Upper lobe of right lung (tissue), 1 donor: ENCODE measurements at places on chromosomes 2 and 18. TPM values are rescaled to one million over a fixed set of nuclear protein-coding genes. Genes with fewer than 3 reads are reported as not detected.

GRCh38 chr2:120804459-120804858 is 68.8 kb downstream of the GLI2 start:
- H3K4me3 ChIP-seq, result no peak overlapping the region
- H3K27ac ChIP-seq, result no peak overlapping the region
- DNase-seq, result no peak
- no peaks in the 10 kb centered on the region for H3K36me3 ChIP-seq
- peaks cover 10% of the 10 kb centered on the region for H3K4me1 ChIP-seq
- H3K27me3 ChIP-seq, result no peaks in the 10 kb centered on the region

DNA sequence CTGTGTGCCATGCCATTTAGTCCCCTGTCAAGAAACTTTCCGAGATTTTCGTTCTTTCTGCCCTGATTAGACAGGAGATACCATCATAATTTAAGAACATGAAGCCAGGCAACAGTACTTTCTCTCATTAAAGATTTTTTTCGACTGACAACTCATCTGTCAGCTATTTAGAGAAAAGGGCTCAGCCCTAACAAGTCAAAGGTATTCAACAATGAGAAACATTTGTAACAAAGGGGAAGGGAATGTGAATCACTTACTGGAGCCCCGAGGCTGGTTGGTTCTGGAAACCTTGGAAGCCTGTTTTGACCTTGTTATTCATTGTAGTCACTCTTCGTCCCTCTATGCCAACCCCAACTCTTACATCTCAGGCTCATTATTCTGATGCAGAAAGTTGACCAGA is 199.4 kb downstream of the SPP2 start:
- no peak overlapping the region for H3K27ac ChIP-seq
- H3K36me3 ChIP-seq, result no peaks in the 10 kb centered on the region
- no peaks in the 10 kb centered on the region for H3K4me1 ChIP-seq
- no peak for DNase-seq
- H3K27me3 ChIP-seq, result no peaks in the 10 kb centered on the region

- no peak for DNase-seq
- H3K27ac ChIP-seq, result no peak overlapping the region
- peaks cover 5% of the 10 kb centered on the region for H3K4me1 ChIP-seq
- no peaks in the 10 kb centered on the region for H3K36me3 ChIP-seq
These were observed 1.8 kb upstream of the FAM124B start for GRCh38 chr2:224403657-224404056.

GRCh38 chr18:67282796-67283195 is 233.7 kb downstream of the DSEL start:
- no peak overlapping the region for H3K27ac ChIP-seq
- no peak for DNase-seq
- no peaks in the 10 kb centered on the region for H3K4me1 ChIP-seq

Gene IGFBP5
- 169 TPM for total RNA-seq

Gene DSG2
- total RNA-seq, result 34.2 TPM

Gene GALNT13
- total RNA-seq, result 5.8 TPM
